ENCODE measurements at places on chromosomes 6 and 20. TPM values are rescaled to one million over a fixed set of nuclear protein-coding genes. Genes with fewer than 3 reads are reported as not detected.

Gene LRRN4
- total RNA-seq: not detected

Gene PRDM13
- not detected for total RNA-seq

Gene QKI
- 397 TPM for total RNA-seq

Gene TRIM40
- total RNA-seq: not detected

Gene ID4
- 82.0 TPM for total RNA-seq

Gene CYP24A1
- total RNA-seq: not detected

Gene OR2B6
- not detected for total RNA-seq

Gene DPPA5
- total RNA-seq: not detected

Gene RRAGD
- 57.0 TPM for total RNA-seq

Gene SLC52A3
- total RNA-seq: not detected

Gene HLA-DQA2
- total RNA-seq: not detected

Gene SEL1L2
- 2.2 TPM for total RNA-seq

Gene OR11A1
- not detected for total RNA-seq

Gene MSH5
- total RNA-seq: 14.1 TPM

Gene TBCC
- total RNA-seq: 45.1 TPM

Gene DSP
- total RNA-seq: 2.5 TPM

Gene SYCP2
- 5.3 TPM for total RNA-seq

Gene FAM83D
- total RNA-seq: 4.1 TPM

Gene NRSN1
- 31.6 TPM for total RNA-seq

Gene KIF13A
- 28.5 TPM for total RNA-seq

Gene TRIM26
- total RNA-seq: 16.3 TPM

Gene HNF4A
- total RNA-seq: not detected

Gene RIPPLY2
- 11.3 TPM for total RNA-seq

Gene MAPK14
- total RNA-seq: 102 TPM

Gene FYN
- total RNA-seq: 318 TPM

Gene HS3ST5
- total RNA-seq: 9.1 TPM

Gene CCN5
- total RNA-seq: not detected

Gene C20orf202
- total RNA-seq: 1.3 TPM

Gene SLA2
- total RNA-seq: 0.31 TPM

Gene OOEP
- total RNA-seq: not detected

Gene COL11A2
- 3.4 TPM for total RNA-seq

Gene ME1
- 2.2 TPM for total RNA-seq

Gene CDSN
- not detected for total RNA-seq

Gene TPBG
- total RNA-seq: 2.2 TPM
